ENCODE measurements at places on chromosomes 2 and 18.

- no peak for DNase-seq
Measured at GRCh38 chr18:56305583-56305982, 332.8 kb downstream of the TXNL1 start.

DNA sequence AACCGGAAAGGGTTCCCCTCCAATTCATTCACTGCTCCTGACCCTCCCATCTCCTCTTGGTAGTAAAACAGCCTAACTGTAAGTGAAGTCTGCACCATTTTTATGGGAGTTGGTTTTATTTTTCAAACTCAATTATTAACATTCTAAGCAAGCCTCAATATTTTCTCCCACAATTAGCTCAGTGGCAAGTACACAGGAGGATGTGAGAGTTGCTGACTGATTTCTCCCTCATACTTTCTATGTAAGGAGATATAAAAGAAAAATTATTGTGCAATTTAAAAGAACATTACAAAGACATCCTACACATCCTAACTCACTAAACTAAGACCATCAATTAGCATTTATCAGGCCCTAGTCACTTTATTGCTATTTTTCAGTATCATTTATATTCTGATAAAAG is 73.9 kb downstream of the PIAS2 start:
- no peak for DNase-seq

DNA sequence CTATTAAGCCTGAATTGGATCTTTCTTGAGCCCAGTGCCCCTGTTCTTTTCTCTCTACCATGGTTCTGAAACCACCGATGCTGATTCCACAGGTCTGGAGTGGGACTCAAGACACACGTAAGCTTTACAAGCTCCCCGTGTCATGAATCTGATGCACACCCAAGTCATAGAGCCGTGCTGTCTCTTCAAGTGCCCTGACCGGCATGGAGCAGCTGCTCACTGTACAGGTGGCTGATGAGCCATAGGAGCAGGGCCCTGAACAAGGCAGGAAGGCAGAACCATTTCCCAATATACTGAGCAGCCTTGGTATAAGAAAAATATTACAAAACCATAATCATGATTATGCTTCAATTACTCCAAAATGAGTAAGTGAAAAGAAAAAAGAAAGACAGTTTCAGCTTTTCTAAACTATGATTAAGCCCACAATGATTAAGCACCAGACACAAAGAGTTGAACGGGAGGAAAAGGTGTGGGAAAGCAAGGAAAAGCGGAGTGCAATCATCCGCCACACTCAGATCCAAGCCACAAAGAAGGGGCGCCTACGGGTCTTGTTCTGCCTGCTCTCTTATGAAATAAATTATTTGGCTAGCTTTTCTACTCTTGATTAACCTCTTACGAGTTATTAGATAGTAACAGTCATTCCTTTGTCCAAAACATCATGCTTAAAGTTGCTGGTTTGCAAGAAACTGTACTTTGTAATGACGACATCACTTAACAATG is 41.7 kb downstream of the NOL10 start:
- no peak for DNase-seq

DNA sequence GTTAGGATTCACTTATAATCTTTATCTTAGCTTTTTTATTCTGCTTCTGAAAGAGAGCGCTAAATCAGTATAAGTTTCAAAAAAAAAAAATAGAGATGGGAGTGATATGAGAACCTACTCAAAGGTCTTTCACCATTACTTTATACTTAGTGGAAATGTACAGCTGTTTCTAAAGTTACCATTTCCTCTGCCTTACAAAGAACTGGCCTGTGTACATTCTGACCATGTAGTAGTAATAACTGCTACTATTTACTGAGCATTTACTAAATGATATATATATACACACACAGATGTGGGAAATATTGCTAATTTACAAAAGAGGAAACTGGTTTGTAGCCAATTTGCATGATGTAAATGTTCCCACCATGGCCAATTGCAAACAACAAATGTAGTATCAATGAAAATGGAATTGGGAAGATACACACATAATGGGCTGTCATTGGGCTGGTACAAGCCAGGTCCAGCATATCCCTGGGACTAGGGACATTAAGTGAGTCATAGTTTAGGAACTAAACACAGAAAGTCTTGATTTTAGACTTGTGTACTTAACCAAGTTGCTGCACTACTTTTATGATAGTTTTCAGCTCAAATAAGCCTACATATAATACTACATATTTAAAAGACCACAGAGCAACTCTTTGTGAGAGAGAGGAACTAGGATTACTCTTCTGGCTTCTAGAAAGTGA is 67.1 kb downstream of the DYNC1I2 start:
- no peak for DNase-seq

DNA sequence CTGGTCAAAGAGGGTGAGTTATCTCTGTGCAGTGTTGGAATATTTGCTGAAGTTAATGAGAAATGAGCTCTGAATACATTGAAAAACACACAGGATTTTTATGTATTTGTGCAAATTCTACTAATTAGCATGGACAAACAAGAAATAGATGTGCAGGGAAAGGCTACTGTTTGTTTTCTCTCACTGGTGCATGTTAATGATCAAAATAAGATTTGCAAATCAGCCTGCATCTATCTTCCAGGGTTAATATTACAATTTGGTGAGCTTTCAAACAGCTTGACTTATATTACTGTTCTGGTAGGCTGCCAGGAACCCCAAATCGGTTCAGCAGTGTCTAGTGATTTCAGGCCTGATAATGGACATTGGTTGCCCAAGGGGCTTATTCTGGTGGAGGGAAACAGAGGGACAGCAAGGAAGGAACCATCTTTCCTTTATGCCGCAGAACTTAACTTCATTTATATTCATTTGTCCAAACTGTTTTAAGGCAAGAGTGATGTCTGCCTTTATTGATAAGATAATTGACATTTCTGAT is 93.8 kb upstream of the REG3A start:
- DNase-seq, result no peak

DNA sequence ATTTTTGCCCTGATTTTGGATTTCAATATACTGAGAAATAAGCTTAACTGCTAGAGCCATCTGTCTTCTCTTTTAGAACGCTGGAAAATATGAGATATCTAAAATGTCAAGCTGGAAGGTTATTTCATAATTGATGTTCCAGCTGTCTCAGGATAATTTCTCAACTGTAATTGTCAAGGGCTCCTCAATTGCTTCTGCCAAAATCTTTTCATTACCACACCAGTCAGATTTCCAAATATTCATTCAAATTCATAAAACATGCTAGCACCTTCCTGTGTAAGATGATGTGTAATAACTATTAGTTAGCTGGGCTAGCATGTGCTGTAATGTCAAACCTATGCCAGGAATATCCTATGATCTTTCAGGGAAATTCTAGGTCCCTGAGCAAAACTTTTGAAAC is 88.1 kb downstream of the TNFRSF11A start:
- no peak for DNase-seq

GRCh38 chr2:182057002-182057401 is 71.3 kb downstream of the PPP1R1C start:
- no peak for DNase-seq

DNA sequence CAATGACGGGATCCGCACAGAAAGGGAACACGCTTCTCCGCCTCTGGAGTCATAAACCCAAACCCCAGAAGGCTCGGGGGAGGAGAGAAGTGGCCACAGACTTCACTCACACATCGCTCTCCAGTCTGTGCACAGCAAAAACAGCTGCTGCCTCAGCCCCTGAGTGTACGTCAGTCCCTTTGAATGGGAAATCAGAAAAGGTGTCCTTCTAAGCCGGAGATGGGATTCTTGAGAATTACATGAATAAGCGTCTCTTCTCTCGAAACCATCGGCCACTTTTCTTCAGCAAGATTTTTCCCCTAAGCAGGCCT is 78.3 kb downstream of the PDCL3 start:
- DNase-seq, result no peak

DNA sequence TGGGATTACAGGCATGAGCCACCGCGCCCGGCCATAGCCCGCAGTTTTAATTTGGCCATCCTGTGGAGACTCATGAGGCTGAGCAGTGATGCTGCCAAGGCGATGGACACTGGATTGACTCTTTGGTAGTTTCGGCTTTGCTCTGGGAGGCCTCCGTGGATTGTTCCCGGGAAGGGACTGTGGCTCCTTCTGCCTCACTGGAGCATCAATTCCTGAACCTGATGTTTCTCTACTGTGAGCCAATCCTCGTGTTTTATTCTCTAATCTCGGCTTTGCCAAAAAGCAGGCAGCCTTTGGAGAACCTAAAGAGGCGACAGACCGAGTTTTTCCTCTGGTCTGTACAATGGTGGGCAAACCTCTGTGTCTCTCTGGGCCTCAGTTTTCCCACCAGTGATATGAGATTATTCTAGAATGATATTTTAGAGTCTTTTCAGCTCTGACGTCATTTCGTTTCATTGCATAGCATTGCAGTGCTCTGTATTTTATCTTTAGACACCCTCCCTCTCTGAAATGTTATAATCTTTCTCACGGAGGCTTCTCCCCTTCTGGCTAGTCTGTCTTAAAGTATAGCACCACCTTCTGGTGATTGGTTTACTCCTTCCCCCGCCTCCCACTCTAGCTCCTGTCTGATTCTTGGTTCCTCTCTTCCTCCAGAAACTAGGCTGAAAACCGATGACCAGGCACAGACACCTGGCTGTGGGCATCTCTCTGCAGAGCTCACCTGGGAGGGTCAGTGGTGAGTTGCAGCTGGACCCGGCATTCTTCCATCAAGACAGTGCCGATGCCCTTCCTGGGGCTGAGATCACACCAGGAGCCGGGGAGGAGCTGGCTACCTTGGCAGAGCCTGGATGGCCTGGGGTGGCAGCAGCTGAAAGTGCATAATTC is 341.3 kb downstream of the MYCN start:
- DNase-seq, result no peak

- DNase-seq, result no peak
Measured at GRCh38 chr2:62452701-62453454, 53.1 kb downstream of the TMEM17 start.

- DNase-seq, result no peak
Measured at GRCh38 chr2:208977582-208977981, 446.3 kb upstream of the MAP2 start.

- peak; percentile 76 for DNase-seq
Measured at GRCh38 chr2:151029406-151030157, 232.1 kb downstream of the RBM43 start.

- no peak for DNase-seq
Measured at GRCh38 chr2:38164881-38165280, 88.9 kb upstream of the CYP1B1 start.

- DNase-seq, result no peak
Measured at GRCh38 chr18:26459884-26460283, 88.5 kb downstream of the KCTD1 start.

DNA sequence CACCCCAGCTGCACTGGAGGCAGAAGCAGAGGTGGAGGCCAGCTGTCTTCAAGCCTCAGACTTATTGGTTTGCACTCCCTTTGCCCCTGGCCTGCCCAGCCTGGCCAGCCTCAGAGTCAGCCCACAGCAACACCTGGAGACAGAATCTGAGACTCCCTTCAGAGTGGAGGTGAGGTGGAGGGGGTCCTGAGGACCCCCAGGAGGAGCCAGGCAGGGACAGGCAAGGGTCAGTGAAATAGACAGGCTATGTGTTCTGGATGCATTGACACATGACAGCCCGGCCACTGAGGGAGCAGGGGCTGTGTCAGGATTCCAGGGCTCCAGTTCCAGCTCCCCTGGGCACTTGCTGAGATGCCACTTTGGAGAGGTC is 309.7 kb downstream of the MYCN start:
- no peak for DNase-seq

DNA sequence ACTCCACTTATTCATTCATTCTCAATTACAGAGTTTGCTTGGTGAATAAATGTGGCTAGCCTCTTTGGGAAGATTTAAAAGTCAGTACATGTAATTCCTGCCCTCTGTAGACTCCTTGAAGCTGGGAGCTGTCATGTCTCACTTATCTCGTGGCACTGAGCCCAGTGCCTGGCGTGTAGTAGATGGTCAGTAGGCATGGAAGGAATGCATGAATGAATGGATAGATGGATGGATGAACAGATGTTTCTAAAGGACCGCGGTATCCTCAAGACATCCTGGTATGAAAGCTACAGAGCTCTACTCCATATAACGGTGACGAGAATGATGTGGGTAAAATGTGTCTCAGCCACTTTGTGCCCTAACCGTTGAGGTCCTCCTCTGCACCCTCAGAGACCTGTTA is 83.0 kb downstream of the MARCO start:
- no peak for DNase-seq

- no peak for DNase-seq
Measured at GRCh38 chr2:236718207-236718992, 148.8 kb downstream of the ACKR3 start.

DNA sequence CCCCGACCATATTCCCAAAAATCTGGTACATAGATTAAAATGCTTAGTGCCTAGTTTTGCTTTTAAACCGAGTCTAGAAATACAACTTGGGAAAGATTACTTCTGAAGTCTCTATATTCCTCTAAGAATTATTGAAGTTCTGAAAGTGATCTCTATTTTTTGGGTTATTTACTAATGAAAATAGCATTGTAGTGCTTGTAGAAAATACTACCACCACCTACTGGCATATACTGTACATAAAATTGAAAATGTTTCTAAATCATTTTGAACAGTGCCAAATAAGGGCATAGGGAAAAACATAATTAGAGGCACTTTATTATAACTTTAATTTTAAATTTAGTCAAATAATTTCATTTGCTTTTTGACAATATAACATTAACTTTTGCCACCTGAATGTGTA is 1399.6 kb upstream of the ZEB2 start:
- DNase-seq, result no peak

GRCh38 chr2:98377544-98377943 is 31.3 kb downstream of the CNGA3 start:
- no peak for DNase-seq

- no peak for DNase-seq
Measured at GRCh38 chr2:233225230-233226068, 26.0 kb upstream of the ATG16L1 start.

All from fibroblast of skin of left biceps (primary cell).